Neuronal stem cell (in vitro differentiated cells): ENCODE measurements at places on chromosomes 2 and 18.
A peak's percentile ranks its signal among the peaks of the same experiment; 100 is the strongest.

DNA sequence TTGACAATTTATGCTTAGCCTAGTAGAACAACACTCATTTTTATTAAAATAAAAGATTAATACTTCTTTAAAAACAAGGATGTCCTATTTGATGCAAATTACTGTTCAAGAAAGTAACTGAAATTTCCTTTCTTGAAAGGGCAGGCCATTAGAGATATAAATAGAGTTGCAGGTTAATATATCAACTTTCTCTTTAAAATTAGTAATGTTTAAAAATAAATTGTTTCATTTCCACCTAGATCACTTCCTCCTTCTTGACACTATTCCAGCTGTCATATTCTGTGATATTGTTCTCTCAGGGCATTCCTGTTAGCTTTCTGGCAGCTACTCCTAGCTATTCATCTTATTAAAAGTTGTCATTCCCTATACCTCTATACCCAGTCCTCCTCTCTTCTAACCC lies 357.9 kb upstream of the NRP2 start:
- no peak for DNase-seq
- no peaks in the 10 kb centered on the region for H3K4me1 ChIP-seq
- H3K36me3 ChIP-seq, result no peaks in the 10 kb centered on the region
- no peaks in the 10 kb centered on the region for H3K27me3 ChIP-seq

GRCh38 chr18:13470516-13471197 lies 252.1 kb downstream of the LDLRAD4 start:
- DNase-seq, result no peak
- H3K27ac ChIP-seq, result no peak overlapping the region
- H3K4me3 ChIP-seq, result no peak overlapping the region

DNA sequence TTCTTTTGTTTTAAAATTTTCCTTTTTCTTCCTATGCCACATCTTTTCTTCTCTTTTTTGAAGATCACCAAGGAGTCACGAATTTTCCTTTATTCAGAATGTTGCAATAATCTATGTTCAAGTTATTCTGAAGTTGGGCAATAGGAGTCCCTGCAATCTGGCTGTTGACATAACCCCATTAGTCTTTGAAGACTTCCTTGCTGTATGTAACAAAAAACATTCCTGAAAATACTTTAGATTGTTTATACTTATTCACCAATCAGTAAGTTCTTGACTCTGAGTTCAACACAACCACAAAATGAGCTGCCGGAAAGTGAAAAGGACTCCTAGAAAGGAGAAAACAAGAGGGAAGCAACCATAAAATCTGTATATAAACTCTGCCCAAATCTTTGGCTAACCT lies 62.8 kb downstream of the TMEM237 start:
- H3K27ac ChIP-seq, result no peak overlapping the region
- peaks cover 2% of the 10 kb centered on the region for H3K27me3 ChIP-seq
- no peak overlapping the region for H3K4me3 ChIP-seq
- DNase-seq, result no peak
- no peaks in the 10 kb centered on the region for H3K36me3 ChIP-seq

GRCh38 chr2:41033127-41033526 lies 581.2 kb upstream of the SLC8A1 start:
- H3K36me3 ChIP-seq, result no peaks in the 10 kb centered on the region
- no peak for DNase-seq
- H3K27me3 ChIP-seq, result no peaks in the 10 kb centered on the region
- H3K27ac ChIP-seq, result no peak overlapping the region

DNA sequence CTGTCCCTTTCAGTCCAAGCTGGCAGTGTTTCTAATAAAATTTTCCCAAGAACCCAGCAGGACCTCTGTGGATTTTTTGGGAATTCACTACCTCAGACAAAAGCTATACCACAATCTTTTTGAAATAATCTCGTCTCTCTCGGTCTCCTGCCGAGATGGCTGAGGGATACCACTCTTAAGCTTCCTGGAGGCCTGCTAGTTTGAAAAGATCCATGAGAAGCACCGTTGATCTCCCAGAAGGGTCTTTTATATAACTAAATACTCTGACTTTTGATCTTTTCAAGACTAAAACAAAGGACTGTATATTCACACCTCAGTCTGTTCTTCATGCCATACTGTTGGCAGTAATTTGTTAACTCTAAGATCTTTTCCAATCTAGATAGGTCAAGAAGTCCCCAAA lies 141.7 kb downstream of the UPP2 start:
- H3K36me3 ChIP-seq, result no peaks in the 10 kb centered on the region
- DNase-seq, result no peak
- H3K27me3 ChIP-seq, result no peaks in the 10 kb centered on the region
- H3K27ac ChIP-seq, result no peak overlapping the region
- no peak overlapping the region for H3K4me3 ChIP-seq

DNA sequence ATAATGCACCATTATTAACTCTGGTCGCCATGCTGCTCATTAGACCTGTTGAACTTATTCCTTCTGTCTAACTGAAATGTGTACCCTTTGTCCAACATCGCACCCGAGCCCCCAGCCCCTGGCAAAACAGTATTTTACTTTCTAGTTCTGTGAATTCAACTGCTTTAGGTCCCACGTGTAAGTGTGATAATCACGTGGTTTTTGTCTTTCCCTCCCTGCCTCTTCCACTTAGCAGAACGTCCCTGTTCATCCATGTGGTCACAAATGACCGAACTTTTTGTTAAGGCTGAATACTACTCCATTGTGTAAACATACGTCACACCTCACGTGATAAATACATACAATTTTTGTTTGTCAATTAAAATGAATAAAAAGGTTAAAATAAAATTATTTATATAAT lies 826.9 kb downstream of the DCDC2C start:
- no peak for DNase-seq
- no peak overlapping the region for H3K27ac ChIP-seq
- H3K36me3 ChIP-seq, result no peaks in the 10 kb centered on the region
- no peak overlapping the region for H3K4me3 ChIP-seq
- peaks cover 2% of the 10 kb centered on the region for H3K4me1 ChIP-seq
- no peaks in the 10 kb centered on the region for H3K27me3 ChIP-seq

- DNase-seq, result no peak
- H3K27me3 ChIP-seq, result no peaks in the 10 kb centered on the region
- no peaks in the 10 kb centered on the region for H3K4me1 ChIP-seq
- H3K27ac ChIP-seq, result no peak overlapping the region
Observed at GRCh38 chr2:162732946-162733698, 105.4 kb downstream of the KCNH7 start.

- peaks cover 2% of the 10 kb centered on the region for H3K4me1 ChIP-seq
- no peak overlapping the region for H3K27ac ChIP-seq
- no peaks in the 10 kb centered on the region for H3K36me3 ChIP-seq
Observed at GRCh38 chr18:7272311-7273049, 41.6 kb downstream of the LRRC30 start.

- H3K27ac ChIP-seq, result no peak overlapping the region
- no peak overlapping the region for H3K4me3 ChIP-seq
- no peaks in the 10 kb centered on the region for H3K27me3 ChIP-seq
- peak; percentile 44 for DNase-seq
- H3K36me3 ChIP-seq, result no peaks in the 10 kb centered on the region
- H3K4me1 ChIP-seq, result peaks cover 3% of the 10 kb centered on the region
Observed at GRCh38 chr2:177604271-177605065, 211.9 kb downstream of the AGPS start.

GRCh38 chr18:74597034-74597661 lies 522 bp upstream of the ZNF407 start:
- DNase-seq, result no peak
- H3K36me3 ChIP-seq, result peaks cover 36% of the 10 kb centered on the region
- peak overlapping the region; percentile 91 for H3K4me3 ChIP-seq
- H3K27ac ChIP-seq, result peak overlapping the region; percentile 83
- peaks cover 2% of the 10 kb centered on the region for H3K4me1 ChIP-seq

GRCh38 chr2:69221512-69221911 lies 165.5 kb downstream of the GFPT1 start:
- H3K4me1 ChIP-seq, result no peaks in the 10 kb centered on the region
- no peaks in the 10 kb centered on the region for H3K36me3 ChIP-seq
- DNase-seq, result no peak
- H3K4me3 ChIP-seq, result no peak overlapping the region

GRCh38 chr2:52391621-52392020 lies 1359.7 kb upstream of the NRXN1 start:
- no peaks in the 10 kb centered on the region for H3K36me3 ChIP-seq
- DNase-seq, result no peak
- peaks cover 2% of the 10 kb centered on the region for H3K27me3 ChIP-seq
- H3K27ac ChIP-seq, result no peak overlapping the region
- no peaks in the 10 kb centered on the region for H3K4me1 ChIP-seq
